ENCODE measurements at places on chromosomes 7 and 10.

DNA sequence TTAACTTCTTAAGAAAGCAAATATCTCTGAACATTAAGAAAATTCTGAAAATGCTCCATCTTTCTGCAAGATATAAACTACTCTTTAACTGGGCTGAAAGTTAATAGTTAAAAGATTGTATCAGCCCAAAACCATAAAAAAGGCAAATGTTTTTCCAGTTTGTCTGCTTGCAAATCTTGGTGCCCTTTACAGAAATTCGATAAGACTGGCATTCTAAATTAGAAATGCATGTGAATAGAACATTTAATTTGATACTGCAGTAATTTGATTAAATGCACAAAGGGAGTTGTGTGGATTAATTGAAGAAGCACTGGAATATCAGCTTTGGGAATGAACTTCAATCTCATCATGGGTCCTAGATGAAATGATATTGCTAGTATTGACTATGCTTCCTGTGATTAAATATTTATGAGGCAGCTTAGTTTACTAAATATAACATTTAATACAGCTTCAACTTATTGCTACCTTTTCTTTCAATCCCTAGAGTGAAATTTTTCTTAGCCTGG is 78.4 kb downstream of the IQUB start:
- DNase-seq = no peak

- no peak for DNase-seq
Measured at GRCh38 chr7:158613481-158613880, 25.9 kb upstream of the PTPRN2 start.

DNA sequence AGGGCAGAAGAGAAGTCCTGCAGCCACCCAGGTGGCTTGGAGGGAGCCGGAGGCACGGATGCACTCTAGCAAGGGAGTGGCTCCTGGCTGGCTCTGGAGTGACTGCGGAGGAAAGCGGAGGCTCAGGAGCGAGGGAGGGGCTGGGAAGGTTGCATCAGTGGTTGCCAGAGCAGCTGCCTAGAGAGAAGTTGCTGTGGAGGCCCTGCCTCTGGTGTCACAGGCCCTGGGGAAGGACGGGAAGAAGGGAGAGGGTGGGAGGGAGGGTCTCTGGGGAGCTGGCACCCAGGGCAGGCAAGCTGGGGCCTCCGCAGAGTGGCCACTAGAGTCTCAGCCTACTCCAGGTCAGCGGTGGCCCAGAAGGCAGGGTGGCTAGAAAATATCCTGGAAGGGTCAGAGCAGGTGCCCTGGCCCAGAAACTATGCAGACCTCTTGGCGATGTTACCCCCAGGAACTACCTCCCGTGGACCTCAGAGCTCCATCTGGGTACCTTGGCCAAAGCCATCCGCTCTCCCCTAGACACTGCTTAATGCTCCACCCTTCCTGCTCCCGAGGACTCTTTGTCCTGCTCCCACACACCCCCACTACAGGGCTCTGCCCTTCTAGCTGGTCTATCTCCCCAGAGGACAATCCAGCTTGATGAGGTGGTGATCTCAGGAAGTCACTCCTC is 164.3 kb downstream of the NRF1 start:
- DNase-seq = peak; percentile 89

DNA sequence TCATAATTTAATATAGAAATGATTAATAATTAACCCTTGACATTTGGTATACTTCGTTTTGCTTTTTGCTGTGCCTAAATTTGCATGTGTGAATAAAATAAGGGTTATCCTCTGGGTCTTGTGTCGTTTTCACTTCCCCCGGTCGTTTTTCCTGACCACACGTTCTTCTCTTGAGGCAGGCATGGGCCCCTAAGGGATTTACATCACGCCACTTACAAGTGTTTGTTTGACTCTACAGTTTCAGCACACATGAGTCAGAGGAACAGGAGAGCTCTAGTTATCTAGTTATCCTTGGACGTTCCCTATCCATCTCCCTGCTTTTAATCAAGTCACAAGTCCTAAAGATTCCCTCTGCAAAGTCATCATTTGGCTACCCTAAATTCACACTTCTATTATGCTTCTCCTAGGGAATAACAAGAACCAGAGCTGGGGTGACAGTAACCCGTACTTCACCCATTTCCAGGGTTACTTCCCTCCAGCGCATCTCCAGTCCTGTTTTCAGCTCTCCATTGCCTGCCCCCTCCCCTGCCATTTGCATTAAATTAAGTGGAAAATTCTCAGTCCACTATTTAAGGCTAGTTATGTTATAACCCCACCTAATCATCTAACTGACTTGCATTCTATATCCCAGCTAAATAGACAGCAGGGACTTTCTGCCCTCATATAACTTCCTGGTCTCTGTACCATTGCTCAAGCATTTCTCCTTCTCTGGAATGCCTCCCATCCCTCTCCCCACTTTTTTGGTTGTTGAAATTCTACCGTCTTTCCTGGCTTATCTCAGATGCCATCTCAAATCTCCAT is 206.9 kb downstream of the PTEN start:
- DNase-seq = no peak

DNA sequence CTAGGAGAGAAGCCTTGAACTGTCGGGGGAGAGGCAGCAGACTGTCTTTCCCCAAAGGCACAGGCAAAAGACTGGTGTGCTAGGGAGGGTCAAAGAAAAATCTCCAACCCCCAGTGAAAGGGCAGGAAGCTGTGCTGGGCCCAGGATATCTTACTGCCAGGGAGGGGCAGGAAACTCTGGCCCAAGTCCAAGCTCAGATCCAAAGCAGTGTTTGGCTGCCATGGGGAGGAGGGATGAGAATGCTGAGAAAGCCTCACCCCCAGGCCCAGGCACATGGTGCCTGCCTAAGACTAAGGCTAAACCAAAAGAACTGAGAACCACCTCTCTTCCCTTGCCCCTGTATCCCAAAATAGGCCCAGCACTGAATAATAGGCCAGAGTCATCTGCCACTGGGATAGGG is 171.2 kb downstream of the PLPP4 start:
- no peak for DNase-seq

DNA sequence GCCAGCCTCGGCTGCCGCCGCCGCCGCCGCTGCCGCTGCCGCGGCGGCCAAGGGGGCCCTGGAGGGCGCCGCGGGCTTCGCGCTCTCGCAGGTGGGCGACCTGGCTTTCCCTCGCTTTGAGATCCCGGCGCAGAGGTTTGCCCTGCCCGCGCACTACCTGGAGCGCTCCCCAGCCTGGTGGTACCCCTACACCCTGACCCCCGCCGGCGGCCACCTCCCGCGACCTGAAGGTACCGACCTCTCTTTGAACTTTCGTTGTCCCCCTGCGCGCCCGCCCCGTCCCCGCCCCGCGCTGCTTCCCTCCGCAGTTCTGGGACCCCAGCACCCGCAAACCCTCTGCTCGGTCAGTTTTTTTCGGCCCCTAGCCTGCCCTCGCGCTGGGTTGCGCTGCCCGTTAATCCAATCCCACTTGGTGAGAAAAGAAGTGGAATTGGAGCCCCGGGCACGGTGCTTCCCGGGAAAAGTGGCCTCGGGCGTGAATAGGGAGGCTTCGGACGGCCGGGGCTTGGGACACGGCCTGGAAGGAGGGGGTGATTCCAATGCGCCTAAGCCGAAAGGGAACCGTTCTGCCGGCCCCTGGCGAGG is 543 bp downstream of the HMX3 start:
- DNase-seq = peak; percentile 75

DNA sequence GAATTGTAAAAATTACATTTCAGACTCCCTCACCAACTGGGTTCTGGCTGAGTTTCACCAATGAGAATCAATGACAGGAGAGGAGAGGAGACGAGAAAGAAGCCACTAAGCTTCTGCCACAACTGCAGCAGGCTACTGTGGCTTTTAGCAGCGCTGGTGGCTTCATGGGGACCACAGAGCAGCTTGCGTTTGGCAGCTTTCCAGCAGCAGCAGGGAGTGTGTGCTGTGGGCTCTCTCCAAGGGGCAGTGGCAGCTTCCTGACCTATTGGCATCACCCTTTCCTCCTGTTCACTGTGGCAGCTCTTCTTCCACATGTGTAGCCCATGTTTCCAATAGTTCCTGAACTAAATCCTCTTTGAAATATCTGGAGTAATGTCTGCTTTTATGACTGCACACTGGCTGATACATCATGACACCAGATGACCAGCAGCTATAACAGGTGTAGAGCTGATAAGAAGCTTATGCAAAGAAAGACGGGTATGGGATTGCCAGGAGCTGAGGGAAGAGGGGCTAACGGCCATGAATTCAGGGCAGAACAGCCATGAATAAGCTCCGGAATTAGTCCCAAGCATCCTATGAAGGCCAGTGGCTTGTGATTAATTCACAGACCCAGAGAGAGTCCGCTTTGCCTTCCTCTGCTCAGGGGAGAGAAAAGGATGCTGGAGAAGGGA is 46.8 kb downstream of the KCNH2 start:
- DNase-seq = no peak

GRCh38 chr10:986137-986825 is 2.0 kb upstream of the GTPBP4 start:
- no peak for DNase-seq

DNA sequence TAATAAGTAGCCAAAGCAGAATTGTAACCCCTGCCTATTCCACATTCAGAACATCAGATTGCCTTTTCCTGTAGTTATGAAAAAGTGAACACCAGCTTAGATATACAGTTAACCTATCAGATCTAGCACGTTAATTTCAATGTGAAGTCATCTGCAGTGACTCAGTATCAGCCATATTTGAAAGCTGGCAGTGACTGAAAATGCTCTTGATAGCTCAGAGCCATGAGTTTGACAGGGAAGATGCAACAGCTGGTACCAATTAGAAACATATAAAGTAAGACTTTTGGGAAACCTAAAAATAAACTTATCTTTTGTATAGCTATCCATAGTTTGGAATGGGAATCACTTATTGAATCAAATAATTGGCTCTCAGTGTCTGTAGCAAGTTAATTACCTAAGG is 284.1 kb upstream of the NPSR1 start:
- DNase-seq = no peak
